M059J (cell line): ENCODE measurements at places on chromosomes 7 and 10.

DNA sequence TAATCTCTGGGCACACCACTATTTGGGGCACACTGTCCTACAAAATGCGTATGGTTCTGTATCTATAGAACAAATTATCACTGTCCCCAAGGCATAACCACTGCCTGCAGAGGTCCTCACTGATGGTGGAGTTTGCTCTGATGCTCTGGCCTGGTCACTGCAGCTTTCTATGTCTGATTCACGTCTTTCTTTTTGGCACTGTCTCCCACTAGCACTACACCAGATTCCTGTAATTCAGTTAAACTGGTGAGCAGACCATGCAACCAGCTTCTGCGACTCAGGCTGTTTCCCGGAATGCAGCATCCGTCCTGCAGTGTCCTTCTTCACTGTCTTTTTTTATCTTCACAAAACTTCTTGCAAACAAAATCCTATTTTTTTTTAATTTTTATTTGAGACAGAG, 112.8 kb downstream of the KLF6 start:
- no peak for DNase-seq

GRCh38 chr10:98481404-98481945, 34.7 kb upstream of the HPS1 start:
- DNase-seq: no peak

- peak; percentile 9 for DNase-seq
These were observed 26.5 kb downstream of the LEP start for GRCh38 chr7:128267595-128267924.

- DNase-seq: no peak
These were observed 15.9 kb downstream of the LRRC18 start for GRCh38 chr10:48923748-48924147.

GRCh38 chr7:99827040-99827778, 604 bp upstream of the CYP3A43 start:
- no peak for DNase-seq
